ENCODE measurements at places on chromosomes 16 and 17.

GRCh38 chr16:11957591-11958395 is 7.2 kb upstream of the TNFRSF17 start:
- no peak for DNase-seq

DNA sequence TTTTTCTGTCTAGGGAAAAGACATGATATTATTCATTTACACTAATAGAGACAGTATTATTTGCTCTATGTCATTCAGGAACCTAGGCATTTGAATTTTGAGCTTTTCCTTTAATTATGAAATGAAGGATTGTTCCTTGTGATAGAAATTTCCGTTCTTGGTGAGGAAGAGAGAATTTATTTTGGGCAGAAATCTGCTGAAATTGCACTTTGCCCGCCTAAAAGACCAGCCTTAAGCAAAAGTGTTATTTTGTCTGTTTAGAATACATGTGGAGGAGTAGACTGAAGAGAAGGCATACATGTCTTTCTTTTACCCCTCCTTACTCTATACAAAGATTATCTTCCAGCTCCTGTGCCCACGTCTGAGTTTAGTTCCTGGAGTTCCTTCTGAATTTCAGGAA is 16.8 kb upstream of the KRT10 start:
- DNase-seq, result no peak

- no peak for DNase-seq
These were observed 401.5 kb downstream of the SLC39A11 start for GRCh38 chr17:72691017-72691416.

- no peak for DNase-seq
These were observed 275.8 kb upstream of the MAF start for GRCh38 chr16:79876332-79876730.

GRCh38 chr16:24540602-24541210 is 1.3 kb downstream of the RBBP6 start:
- DNase-seq, result no peak

- no peak for DNase-seq
These were observed 28.5 kb upstream of the SHCBP1 start for GRCh38 chr16:46649588-46650253.

- no peak for DNase-seq
These were observed 214.3 kb upstream of the CDH11 start for GRCh38 chr16:65336160-65336559.

Data from CD4-positive, alpha-beta T cell treated with Interferon gamma for 1 hour (primary cell).